ENCODE measurements at places on chromosomes 13 and 19.

- no peak for DNase-seq
These were observed 17.5 kb downstream of the ELAVL3 start for GRCh38 chr19:11463391-11463790.

GRCh38 chr19:6412447-6413091, 12.0 kb downstream of the KHSRP start:
- no peak for DNase-seq

GRCh38 chr13:52105841-52106240, 23.0 kb downstream of the NEK5 start:
- DNase-seq = no peak

DNA sequence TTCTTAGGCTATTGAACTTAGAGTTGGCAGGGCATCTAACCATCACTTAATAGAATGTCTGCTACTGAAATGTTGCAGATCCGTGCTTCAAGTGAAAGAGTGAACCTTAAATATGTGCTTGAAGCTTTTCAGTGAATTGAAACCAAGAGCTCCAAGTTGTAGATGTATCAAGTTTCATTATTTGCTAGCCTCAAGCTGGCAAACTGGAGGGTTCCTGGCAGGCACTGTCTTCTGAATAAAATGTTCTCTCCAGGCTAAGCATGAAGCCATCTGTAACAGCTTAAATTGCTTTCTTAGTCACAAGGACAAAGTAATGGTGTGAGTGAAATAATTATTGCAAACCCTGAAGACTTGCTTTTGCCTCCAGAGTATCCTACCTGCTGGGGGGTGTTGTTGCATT, 415.0 kb upstream of the SPRY2 start:
- DNase-seq = no peak

GRCh38 chr19:58544591-58545285, 874 bp downstream of the TRIM28 start:
- DNase-seq = no peak

GRCh38 chr13:91168386-91168711, 179.1 kb upstream of the MIR17HG start:
- DNase-seq = no peak

DNA sequence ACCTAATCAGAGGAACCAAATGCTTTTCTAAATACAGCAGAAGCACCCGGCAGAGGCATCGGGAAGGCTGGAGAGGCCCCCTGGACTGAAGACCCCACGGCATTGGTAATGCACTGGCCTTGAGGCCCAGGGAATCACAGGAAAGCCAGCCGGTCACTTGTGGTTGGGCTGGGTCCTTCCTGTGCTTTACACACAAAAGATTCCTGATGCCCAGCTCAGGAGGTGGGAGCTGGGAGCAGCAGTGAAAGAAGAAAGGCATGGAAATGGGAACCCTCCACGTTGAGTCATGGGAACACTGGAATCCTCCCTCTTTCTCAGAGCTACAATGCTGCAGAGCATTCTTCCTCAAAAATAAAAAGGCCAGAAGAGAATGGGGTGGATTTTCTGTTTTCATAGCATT, 126.4 kb downstream of the TNFRSF19 start:
- no peak for DNase-seq

DNA sequence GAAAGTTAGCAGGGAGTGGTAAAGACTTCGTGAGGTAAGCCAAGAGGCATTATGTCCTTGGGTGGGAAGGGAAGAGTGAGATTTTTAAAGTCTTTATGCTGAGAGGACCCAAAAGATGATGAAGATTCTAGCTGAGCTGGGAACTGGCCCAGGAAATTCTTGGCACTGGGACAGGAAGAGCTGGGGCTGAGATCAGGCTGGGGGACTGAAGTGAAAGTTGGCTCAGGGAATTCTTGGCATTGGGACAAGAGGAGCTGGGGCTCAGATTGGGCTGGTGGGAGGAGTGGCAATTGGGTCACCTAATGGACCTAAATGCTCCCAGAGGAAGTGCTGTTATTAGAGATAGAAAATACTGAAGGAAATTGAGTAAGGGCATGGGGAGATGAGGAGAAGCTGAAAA, 8.8 kb downstream of the SCEL start:
- no peak for DNase-seq

DNA sequence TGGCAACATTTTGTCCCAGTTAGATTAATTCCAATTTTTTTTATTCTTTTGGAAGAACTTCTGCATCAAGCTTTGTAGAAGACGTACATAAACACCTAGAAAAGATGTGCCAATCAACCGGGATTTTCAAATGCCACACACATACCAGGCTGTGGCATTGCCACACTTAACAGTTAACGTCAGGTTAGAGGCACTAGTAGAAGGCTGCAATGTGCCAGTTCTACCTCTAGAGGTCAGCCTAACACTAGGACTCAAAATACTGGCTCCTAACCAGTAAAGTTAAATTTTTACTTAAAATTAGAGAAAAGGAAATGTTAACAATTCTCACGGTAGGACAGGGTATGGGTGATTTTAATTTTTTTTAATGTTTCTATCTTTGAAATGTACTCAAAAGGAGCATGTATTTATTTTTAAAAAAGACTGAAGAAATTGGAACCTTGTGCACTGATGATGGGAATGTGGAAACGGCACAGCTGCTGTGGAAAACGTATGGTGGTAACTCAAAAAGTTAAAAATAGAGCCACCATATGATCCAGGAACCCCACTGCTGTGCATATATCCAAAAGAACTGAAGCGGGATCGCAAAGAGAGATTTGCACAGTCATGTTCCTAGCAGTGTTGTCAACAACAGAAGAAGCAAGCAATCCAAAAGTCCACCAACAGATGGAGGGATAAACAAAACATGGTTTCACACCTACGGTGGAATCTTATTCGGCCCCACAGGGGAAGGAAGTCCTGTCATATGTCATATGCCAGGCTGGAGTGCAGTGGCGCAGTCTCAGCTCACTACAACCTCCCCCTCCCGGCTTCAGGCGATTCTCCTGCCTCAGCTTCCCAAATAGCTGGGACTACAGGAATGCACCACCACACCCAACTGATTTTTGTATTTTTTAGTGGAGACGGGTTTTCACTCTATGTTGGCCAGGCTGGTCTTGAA, 30.3 kb downstream of the CRYL1 start:
- DNase-seq = peak; percentile 42

- DNase-seq = no peak
These were observed 24.9 kb downstream of the ARHGEF7 start for GRCh38 chr13:111139873-111140561.

GRCh38 chr19:7871437-7872305, 2.5 kb downstream of the PRR36 start:
- DNase-seq = peak; percentile 73

DNA sequence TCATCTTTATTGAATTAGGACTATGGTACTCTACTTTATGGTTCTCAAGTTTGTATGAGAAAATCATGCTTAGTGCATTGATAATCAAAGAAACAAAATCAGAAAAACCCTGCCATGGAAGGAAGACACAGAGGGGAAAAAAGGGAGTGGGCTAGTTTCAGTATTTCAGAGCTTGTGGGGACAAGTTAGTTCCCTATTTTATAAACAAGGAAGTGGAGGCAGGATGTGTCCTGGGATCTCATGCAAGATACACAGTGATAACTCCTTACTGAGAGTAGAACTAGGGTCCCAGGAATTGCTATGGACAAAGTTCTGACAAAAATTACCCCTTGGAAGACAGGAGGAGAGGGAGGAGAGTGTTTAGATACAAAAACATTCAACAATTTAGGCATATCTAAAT, 1277.3 kb downstream of the UQCRFS1 start:
- DNase-seq = no peak

DNA sequence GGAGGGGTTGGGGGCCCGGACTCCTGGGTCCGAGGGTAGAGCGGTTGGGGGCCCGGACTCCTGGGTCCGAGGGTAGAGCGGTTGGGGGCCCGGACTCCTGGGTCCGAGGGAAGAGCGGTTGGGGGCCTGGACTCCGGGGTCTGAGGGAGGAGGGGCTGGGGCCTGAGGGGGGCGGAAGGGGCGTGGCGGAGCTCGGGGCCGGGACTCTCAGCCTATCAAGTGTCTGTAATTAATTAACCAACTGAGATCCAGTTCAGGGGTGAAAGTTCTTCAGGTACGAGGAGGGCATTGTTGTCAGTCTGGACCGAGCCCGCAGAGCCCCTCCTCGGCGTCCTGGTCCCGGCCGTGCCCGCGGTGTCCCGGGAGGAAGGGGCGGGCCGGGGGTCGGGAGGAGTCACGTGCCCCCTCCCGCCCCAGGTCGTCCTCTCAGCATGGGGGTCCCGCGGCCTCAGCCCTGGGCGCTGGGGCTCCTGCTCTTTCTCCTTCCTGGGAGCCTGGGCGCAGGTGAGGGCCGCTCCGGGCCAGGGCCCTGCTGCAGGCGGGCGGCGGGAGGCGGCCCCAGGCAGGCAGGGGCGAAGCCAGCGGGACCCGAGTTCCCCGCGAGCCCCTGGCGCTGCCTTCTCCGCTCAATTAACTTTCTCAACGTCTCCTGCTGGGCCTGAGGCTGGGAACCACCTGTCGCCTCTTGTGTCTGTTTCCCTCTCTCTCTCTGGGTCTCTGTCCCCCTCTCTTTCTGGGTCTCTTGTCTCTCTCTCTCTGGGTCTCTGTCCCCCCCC, 697 bp downstream of the FCGRT start:
- no peak for DNase-seq

DNA sequence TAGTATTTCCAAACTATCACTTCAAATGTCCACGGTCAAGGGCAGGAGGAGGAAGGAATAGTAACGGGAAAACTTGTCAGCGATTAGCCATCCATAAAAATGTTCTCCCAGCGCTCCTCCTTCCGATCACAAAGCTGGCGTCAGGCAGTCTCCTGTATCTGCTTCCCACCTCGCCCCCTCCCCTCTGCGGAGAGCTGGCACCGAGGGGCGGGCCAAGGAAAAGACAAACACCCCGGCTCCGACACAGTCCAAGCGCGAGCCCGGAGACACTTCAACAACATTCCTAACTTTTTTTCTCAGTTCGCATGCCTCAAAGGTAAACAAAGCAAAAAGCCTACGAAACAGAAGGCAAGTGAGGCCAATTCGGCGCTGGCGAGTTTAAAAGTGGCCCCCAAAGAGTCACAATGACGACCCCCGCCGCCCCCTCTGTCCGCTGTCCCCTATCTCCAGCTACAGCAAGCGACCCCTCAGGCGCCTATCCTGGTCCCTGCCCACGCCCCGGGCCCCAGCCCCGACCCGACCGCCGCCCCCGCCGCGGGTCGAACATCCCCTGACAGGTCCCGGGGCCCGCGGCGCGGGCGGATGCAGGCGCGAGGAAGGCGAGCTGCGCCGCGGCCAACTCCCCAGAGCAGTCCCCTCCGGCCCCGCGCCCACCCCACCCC, 736 bp downstream of the SMAD9 start:
- no peak for DNase-seq

DNA sequence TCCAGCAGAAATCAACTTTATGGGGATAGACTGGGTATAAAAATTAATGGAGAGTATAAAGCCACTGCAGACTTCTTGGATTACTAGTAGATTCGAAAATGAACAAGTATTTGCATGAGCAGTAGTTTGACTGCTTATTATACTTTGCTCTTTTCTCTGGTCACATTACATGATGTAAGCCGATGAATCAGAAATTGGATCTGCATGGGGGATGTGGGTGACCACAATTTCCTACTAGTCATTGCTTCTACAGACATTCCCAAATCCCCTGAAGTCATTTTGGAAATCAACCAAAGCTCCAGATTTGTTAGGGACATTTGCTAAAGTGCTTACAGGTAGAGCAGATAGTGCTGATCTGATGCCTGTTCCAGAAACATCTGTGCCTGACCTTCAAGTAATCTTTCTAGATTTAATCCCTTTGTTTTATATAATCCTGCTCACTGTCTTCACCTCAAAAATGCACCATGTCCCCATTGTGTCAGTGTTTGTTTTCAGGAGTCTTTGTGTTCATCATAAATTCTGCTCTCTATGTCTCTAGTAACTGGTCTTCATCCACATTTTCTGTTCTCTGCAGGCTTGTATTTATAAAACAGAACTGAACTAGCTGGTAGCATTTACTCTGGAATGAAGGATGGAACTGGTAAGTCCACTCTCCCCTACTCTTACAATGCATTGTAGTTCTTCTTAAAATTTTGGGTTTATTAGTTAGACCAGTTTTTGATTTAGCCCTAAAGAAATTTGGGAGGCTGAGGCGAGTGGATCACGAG, 201.5 kb upstream of the CSNK1A1L start:
- no peak for DNase-seq

DNA sequence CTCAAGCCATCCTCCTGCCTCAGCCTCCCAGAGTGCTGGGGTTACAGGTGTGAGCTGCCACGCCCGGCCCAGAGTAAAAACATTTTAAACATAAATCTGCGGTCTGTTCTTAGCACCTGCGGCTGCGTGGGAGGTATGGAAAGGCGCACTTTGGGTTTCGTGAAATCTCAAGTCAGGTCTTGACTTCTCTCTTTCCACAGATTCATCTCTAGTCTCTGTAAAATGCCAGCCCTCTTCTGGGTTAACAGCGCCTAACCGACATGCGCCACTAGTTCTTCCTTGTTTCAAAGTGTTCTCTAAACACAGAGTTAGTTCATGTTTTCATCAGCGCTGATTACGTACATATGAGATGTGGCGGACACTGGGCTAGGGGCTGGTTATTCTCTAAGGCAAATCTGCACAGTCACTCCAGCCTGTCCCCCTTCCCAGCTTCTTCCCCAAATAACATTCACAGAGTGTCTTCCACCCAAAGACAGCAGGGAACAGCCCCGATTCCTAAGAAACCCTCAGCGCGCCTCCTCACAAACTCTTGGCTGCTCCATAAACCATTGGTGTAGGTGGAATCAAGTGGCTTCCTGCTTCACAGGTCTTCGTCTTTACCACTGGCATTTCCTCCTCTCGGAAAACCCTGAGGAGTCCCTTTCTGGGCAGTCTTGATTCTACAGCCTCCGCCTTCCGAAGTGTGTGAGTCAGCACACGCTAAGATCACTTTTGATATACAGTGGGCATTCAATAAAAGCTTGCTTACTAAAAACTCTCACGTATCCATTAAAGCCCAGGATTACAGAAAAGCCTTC, 1.4 kb downstream of the PARP4 start:
- peak; percentile 34 for DNase-seq

- no peak for DNase-seq
These were observed 512.1 kb downstream of the IRS2 start for GRCh38 chr13:109274188-109274821.

DNA sequence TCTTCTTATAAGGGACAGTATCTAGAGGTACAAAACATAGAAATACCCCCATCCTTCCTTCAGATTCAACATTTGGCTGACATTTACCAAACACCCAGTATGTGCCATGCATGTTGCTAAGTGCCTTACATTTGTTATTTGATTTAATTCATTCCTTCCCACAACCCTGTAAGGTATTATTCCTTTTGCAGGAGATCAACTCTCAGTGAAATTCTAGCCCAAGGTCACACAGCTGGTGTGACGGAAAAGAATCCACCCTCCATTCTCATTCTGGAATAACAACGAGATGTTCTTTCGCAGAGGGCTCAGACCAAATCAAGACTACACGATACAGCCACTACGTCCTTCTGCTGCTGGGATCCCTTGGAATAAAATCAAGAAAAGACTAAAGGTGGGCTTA, 67.8 kb downstream of the C13orf42 start:
- no peak for DNase-seq

GRCh38 chr19:15240515-15240914, 8.3 kb upstream of the EPHX3 start:
- DNase-seq = no peak

DNA sequence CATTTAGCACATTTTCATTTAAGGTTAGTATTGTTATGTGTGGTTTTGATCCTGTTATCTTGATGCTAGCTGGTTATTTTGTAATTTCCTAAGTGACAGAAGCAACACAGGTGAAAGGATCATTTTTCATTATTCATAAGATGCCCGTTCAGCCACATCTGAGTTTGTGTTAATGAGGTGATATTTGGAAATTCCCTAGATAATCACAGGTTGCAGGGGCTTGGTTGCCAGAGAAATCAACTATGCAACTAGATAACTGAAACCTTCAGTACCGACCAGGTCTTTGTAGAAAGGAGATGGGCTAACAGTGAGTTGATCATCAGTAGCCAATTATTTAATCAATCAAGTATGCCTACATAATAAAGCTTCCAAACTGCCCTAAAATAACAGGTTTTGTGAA, 121.3 kb upstream of the UFM1 start:
- DNase-seq = no peak

Measured in activated T-helper 1 cell treated with anti-CD3 and anti-CD28 coated beads, Interleukin-12 subunit alpha, Interleukin-12 subunit beta, Interleukin-2, Interleukin-4 antibody, amounts not matched to agents 30 ng/mL and 10 ng/mL and 1 ng/mL, durations not matched to agents 14 hours and 24 hours and 36 hours (primary cell).